ENCODE measurements at places on chromosomes 12 and 14.

- H3K4me1 ChIP-seq: no peaks in the 10 kb centered on the region
- H3K27me3 ChIP-seq: no peaks in the 10 kb centered on the region
- H3K36me3 ChIP-seq: no peaks in the 10 kb centered on the region
- H3K27ac ChIP-seq: no peak overlapping the region
Measured at GRCh38 chr12:128298091-128298748, 31.2 kb downstream of the TMEM132C start.

DNA sequence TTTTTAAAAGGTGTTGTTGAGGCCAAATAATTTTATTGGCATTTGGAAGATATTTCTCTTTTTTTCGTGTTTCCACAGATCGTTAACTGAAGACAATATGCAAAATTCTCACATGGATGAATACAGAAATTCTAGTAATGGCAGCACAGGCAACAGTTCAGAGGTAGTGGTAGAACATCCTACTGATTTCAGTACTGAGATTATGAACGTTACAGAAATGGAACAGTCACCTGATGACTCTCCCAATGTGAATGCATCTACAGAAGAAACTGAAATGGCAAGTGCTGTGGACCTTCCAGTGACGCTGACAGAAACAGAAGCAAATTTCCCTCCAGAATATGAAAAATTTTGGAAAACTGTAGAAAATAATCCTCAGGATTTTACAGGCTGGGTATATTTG is 11.2 kb downstream of the PRPF39 start:
- peaks cover 52% of the 10 kb centered on the region for H3K36me3 ChIP-seq
- no peak overlapping the region for H3K27ac ChIP-seq
- H3K4me3 ChIP-seq: no peak overlapping the region
- no peaks in the 10 kb centered on the region for H3K27me3 ChIP-seq
- no peak for DNase-seq

DNA sequence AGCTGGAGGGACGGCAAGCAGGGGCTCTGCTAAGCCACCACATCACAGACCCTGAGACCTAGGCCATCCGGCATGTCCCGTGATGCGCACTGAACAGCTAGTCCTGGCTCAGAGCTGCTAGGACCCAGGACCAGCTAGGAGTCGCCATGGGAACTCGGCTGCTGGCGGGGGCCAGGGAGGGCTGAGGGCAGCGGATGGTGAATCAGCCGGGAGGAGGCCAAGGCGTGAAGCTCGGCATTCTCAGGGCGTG is 5.1 kb downstream of the AHNAK2 start:
- H3K27ac ChIP-seq: no peak overlapping the region
- H3K27me3 ChIP-seq: peaks cover 88% of the 10 kb centered on the region
- no peaks in the 10 kb centered on the region for H3K36me3 ChIP-seq
- H3K4me1 ChIP-seq: peaks cover 14% of the 10 kb centered on the region
- peak; percentile 71 for DNase-seq

DNA sequence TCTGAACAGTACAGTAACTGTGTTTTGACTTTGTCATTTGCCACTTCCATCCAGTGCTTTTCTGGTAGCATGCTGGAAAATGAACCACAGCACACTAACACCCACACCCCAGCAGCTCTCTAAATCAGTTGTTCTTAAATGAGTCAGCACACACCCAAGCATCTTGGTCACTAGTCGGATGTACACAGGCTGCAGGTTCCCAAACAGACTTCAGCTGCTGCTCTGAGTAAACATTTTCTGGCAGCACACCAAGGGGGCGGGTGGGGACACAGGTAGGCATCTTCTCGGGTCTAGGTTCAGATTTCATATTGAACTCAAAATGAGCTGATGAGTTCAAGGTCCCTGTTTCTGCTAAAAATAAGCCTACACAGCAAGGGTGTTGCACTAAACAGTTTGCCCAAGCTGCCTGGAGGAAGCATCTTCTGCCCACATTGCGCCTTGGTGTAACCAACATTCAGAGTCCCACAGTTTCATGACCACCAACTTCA is 39.8 kb downstream of the IFNG start:
- no peak overlapping the region for H3K4me3 ChIP-seq
- peak overlapping the region; percentile 13 for H3K27ac ChIP-seq
- no peaks in the 10 kb centered on the region for H3K36me3 ChIP-seq
- H3K27me3 ChIP-seq: no peaks in the 10 kb centered on the region

GRCh38 chr14:63510538-63510937 is 32.6 kb downstream of the PPP2R5E start:
- no peaks in the 10 kb centered on the region for H3K27me3 ChIP-seq
- peak overlapping the region; percentile 30 for H3K27ac ChIP-seq
- DNase-seq: no peak
- H3K4me3 ChIP-seq: no peak overlapping the region
- H3K4me1 ChIP-seq: peaks cover 11% of the 10 kb centered on the region

- no peaks in the 10 kb centered on the region for H3K27me3 ChIP-seq
- no peak overlapping the region for H3K4me3 ChIP-seq
- DNase-seq: no peak
- H3K27ac ChIP-seq: peak overlapping the region; percentile 57
Measured at GRCh38 chr12:57893431-57894353, 47.2 kb upstream of the CTDSP2 start.

DNA sequence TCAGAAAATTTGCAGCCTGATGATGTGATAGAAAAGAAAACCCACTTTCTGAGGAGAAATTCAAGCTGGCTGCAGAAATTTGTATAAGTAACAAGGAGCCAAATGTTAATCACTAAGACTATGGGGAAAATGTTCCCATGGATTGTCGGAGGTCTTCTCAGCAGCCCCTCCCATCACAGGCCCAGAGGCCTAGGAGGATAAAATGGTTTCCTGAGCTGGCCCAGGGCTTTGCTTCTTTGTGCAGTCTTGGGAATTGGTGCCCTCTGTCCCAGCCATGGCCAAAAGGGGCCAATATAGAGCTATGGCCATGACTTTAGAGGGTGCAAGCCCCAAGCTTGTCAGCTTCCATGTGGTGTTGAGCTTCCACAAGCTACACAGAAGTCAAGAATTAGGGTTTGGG is 335.9 kb downstream of the ATP23 start:
- H3K36me3 ChIP-seq: no peaks in the 10 kb centered on the region
- no peak overlapping the region for H3K4me3 ChIP-seq
- H3K27me3 ChIP-seq: no peaks in the 10 kb centered on the region
- no peak for DNase-seq
- no peak overlapping the region for H3K27ac ChIP-seq
- no peaks in the 10 kb centered on the region for H3K4me1 ChIP-seq

DNA sequence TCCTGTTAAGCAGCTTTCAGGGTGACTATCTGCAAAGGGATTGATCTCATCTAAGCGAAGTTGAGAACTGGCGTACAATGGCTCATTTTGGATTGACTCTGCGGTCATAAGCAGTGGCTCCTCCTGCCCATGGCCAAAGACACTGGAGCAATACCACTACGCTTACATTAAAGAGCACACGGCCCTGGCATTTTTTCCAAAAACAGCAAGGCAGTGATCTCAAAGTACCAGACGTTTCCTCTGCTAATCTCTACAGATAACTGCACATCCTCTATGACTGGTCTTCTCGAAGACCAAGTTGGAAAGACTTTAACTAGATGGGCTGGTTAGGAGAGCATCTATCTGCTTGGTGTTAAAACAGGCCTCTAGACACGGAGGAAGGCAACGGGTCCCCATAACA is 2.7 kb downstream of the PITPNM2 start:
- peaks cover 57% of the 10 kb centered on the region for H3K4me1 ChIP-seq
- no peaks in the 10 kb centered on the region for H3K36me3 ChIP-seq
- peak overlapping the region; percentile 11 for H3K27ac ChIP-seq
- no peak for DNase-seq
- no peak overlapping the region for H3K4me3 ChIP-seq

DNA sequence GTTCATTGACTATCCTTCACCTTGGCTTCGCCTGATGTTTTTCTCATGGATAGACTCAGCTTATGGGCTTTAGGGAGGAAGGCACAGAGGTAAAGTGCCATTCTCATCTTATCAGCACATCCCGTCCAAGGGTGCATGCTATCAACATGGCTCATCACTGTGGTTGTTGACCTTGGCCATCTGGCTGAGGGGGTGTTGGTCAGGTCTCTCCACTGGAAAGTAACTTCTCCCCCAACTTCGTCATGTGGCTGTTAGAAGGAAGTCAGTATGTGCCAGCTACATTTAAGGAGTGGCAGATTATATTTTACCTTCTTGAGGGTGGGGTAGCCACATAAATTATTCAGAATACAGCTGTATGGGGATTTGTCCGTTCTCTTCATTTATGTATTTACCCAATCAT is 68.9 kb downstream of the EML1 start:
- no peak overlapping the region for H3K27ac ChIP-seq
- no peaks in the 10 kb centered on the region for H3K27me3 ChIP-seq
- H3K36me3 ChIP-seq: no peaks in the 10 kb centered on the region
- H3K4me1 ChIP-seq: no peaks in the 10 kb centered on the region

DNA sequence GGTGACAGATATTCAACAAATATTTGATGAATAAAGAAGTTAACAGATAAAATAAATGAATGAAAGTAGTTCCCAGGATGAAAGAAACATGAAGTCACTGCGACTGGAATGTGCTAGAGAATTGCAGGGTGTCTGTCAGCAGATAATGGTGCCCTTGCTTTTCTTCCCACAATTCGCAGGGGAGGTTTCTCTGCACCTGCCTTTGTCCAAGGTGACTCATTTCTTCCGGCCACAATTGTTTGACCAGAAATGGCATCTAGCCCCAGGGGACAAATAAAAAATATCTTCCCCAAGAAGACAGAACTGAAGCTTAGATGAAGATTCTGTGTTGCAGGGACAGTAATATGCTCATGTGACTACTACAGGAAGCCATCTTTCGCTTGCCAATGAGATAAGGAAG is 316.1 kb upstream of the TBX3 start:
- H3K4me1 ChIP-seq: no peaks in the 10 kb centered on the region
- H3K36me3 ChIP-seq: no peaks in the 10 kb centered on the region
- H3K4me3 ChIP-seq: no peak overlapping the region
- H3K27ac ChIP-seq: no peak overlapping the region
- H3K27me3 ChIP-seq: no peaks in the 10 kb centered on the region

- no peak for DNase-seq
- H3K36me3 ChIP-seq: no peaks in the 10 kb centered on the region
- H3K27me3 ChIP-seq: no peaks in the 10 kb centered on the region
- no peak overlapping the region for H3K27ac ChIP-seq
Measured at GRCh38 chr14:28745176-28745575, 21.4 kb upstream of the FOXG1 start.

- H3K36me3 ChIP-seq: no peaks in the 10 kb centered on the region
- H3K27me3 ChIP-seq: no peaks in the 10 kb centered on the region
- no peak overlapping the region for H3K4me3 ChIP-seq
- no peak for DNase-seq
Measured at GRCh38 chr14:71610149-71610548, 322.1 kb upstream of the RGS6 start.

DNA sequence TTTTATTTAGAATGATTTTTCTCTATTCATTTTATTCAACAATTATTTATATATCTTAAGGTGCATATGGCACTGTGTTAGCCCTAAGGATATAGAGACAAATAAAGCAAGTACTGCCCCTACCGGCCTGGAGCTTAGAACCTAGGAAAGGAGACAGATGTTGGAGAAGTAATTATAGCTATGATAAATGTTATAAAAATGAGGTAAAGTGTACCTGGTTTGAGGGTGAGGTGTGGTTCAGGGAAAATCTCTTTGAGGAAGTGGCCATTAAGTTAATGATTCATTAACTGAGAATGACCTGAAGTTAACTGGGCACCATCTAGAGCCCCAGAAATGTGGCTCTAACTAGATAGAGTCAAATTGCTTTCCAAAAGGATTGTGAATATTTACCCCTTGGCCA is 31.9 kb downstream of the CDKL1 start:
- peaks cover 29% of the 10 kb centered on the region for H3K4me1 ChIP-seq
- no peaks in the 10 kb centered on the region for H3K27me3 ChIP-seq
- H3K27ac ChIP-seq: peak overlapping the region; percentile 89
- no peak for DNase-seq
- H3K36me3 ChIP-seq: no peaks in the 10 kb centered on the region
- H3K4me3 ChIP-seq: no peak overlapping the region

GRCh38 chr12:67319936-67320335 is 50.8 kb downstream of the CAND1 start:
- H3K27ac ChIP-seq: no peak overlapping the region
- no peak for DNase-seq

- H3K36me3 ChIP-seq: no peaks in the 10 kb centered on the region
- H3K27ac ChIP-seq: no peak overlapping the region
- DNase-seq: no peak
- no peaks in the 10 kb centered on the region for H3K4me1 ChIP-seq
- H3K4me3 ChIP-seq: no peak overlapping the region
Measured at GRCh38 chr12:54701940-54702592, 53.9 kb upstream of the DCD start.

DNA sequence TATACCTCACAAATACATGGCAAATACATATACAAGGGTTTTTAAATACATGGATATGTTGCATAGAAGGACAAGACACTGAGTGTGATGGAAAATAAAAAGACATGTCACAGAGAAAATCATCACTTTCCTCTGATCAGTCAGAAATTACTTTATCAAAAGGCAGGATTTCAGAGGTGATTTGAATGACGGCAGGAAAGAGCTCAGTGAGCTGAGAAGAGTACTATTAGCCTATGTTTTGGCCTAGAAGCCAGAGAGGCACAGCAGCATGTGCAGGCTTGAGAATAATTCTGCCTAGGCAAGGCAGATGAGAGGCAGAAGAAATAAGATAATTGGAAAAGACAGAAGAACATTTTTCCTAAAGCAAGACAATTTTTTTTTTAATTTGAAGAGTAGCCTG is 94.9 kb downstream of the BCAT1 start:
- no peaks in the 10 kb centered on the region for H3K4me1 ChIP-seq
- H3K36me3 ChIP-seq: no peaks in the 10 kb centered on the region
- no peak for DNase-seq
- H3K27me3 ChIP-seq: no peaks in the 10 kb centered on the region

GRCh38 chr14:86196471-86196870 is 666.5 kb downstream of the FLRT2 start:
- DNase-seq: no peak
- no peaks in the 10 kb centered on the region for H3K4me1 ChIP-seq
- H3K27ac ChIP-seq: no peak overlapping the region
- H3K36me3 ChIP-seq: no peaks in the 10 kb centered on the region
- no peak overlapping the region for H3K4me3 ChIP-seq

- H3K4me1 ChIP-seq: no peaks in the 10 kb centered on the region
- no peak overlapping the region for H3K27ac ChIP-seq
- DNase-seq: no peak
Measured at GRCh38 chr12:24424889-24425600, 475.6 kb upstream of the SOX5 start.

DNA sequence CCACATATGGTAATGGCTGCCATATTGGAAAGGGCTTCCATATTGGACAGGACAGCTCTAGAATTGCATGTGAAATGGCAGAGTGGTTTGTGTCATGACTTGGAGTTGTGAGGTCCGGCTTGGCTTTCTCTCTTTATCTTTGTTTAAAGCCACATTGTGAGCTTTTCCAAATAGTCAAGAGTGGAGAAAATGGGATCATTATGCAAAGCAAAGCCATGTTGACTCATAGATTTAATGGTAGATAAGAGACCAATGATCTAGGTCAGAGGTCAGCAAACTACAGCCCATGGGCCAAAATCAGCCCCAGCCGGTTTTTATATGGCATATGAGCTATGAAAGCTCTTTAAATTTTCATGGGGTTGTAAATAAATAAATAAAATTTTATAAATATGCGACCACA is 449.1 kb downstream of the BCL11B start:
- no peaks in the 10 kb centered on the region for H3K36me3 ChIP-seq
- DNase-seq: no peak
- no peaks in the 10 kb centered on the region for H3K4me1 ChIP-seq
- no peaks in the 10 kb centered on the region for H3K27me3 ChIP-seq
- no peak overlapping the region for H3K4me3 ChIP-seq
- no peak overlapping the region for H3K27ac ChIP-seq

- H3K27me3 ChIP-seq: no peaks in the 10 kb centered on the region
- DNase-seq: no peak
- no peak overlapping the region for H3K4me3 ChIP-seq
- H3K36me3 ChIP-seq: no peaks in the 10 kb centered on the region
Measured at GRCh38 chr12:131077931-131078391, 124.3 kb downstream of the ADGRD1 start.
